ENCODE measurements at places on chromosomes 2 and 18.
A peak's percentile ranks its signal among the peaks of the same experiment; 100 is the strongest.

- DNase-seq = no peak
Observed at GRCh38 chr2:205496370-205496769, 185.9 kb upstream of the NRP2 start.

GRCh38 chr2:37582481-37583220 lies 88.8 kb downstream of the CDC42EP3 start:
- no peak for DNase-seq

GRCh38 chr2:193824474-193824873 lies 1629.7 kb upstream of the TMEFF2 start:
- peak; percentile 84 for DNase-seq

DNA sequence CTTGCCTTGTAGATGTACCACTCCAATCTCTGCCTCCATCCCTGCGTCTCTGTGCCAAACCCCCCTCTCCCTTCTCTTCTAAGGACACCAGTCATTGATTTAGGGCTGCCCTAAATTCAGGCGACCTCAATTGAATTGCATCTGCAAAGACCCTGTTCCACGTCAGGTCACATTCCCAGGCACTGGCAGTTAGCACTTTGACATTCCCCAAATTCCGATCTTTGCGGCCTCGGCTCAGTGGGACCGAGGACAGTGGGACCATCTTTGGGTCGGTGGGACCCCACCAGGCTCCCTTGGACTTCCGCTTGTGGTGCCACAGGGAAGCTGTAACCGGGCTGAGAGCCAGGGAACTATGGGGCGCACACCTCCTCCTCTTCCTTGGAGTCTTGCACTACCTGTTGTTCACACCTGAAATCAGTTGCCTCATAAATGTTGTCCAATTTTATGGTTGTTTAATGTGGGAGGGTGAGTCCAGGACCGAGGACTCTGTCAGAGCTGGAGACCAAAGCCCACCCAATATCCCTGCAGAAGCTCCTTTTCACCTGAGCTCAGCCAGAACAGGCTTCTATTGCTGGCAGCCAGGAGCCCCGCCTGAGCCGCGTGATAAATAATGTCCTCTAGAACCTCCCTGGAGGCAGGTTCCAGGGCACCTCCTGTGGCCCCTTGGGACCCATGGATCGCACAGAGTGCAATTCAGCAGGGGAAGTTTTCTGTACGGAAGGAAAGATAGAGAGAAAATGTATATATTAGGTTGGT lies 271.6 kb downstream of the EIPR1 start:
- no peak for DNase-seq

GRCh38 chr2:59308108-59308507 lies 1067.0 kb upstream of the FANCL start:
- no peak for DNase-seq

DNA sequence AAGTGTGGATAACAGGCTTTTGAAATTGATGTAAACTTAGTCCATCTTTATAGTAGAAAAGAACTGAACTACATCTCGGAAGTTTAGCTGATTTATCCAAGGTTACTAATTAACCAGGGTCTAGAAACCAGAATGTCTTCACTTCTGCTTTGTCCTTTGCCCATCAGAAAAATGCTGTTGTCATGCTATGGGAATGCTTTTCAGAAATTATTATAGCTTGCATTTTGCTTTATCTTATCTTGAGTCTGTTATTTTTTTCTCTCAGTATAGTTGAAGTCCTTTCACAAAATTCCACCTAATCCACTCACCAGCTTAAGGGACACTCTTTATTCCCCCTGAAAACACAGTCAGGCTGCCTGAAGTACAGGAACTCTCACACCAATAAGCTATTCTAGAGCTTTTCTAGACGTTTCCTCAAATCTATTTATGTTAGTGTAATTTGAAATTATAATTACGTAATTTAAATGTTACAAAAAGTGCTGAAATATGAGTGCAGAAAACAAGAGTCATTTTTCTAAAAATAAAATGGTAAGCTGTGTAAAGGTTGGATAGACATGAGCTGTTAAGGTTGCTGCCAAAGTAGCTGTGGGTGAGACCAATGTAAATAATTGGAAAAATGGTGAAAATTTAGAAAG lies 456.3 kb downstream of the TGIF1 start:
- no peak for DNase-seq

GRCh38 chr2:107502539-107502938 lies 324.2 kb upstream of the RGPD4 start:
- DNase-seq = no peak

- peak; percentile 65 for DNase-seq
Observed at GRCh38 chr2:156903335-156903734, 354.2 kb upstream of the GALNT5 start.

DNA sequence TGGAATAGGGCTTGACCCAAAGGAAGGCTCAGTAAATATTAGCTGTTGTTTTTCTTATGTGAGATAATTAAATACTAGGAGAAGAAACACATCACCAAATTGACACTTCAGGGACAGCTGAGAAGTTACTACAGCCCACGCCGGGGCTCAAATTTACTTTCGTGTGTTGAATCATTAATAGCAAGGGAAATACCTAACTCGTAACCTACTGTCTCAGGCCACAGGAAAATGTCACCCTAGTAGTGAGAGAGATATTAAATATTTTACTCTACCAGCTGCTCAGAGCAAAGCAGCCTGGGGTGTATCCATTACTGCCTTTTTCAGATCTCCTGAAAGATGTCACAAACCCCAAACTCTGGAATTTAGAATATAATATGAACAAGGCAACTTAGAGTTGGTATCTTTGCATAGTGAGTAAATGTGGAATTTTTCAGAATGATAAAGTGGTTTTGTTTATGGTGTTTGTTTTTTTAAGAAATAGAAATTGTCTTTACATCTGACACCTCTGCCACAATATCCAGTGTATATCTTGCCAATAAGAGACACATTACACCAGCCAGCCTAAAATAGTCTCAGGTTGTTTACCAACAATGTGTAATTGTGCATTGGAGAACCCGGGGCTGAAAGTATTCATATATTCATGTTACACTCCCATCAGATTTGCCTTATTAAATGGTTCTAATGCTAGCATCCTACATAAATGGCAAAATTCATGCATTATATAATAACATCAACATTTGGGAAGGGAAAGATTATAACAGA lies 48.4 kb downstream of the ATP8B1 start:
- DNase-seq = no peak

DNA sequence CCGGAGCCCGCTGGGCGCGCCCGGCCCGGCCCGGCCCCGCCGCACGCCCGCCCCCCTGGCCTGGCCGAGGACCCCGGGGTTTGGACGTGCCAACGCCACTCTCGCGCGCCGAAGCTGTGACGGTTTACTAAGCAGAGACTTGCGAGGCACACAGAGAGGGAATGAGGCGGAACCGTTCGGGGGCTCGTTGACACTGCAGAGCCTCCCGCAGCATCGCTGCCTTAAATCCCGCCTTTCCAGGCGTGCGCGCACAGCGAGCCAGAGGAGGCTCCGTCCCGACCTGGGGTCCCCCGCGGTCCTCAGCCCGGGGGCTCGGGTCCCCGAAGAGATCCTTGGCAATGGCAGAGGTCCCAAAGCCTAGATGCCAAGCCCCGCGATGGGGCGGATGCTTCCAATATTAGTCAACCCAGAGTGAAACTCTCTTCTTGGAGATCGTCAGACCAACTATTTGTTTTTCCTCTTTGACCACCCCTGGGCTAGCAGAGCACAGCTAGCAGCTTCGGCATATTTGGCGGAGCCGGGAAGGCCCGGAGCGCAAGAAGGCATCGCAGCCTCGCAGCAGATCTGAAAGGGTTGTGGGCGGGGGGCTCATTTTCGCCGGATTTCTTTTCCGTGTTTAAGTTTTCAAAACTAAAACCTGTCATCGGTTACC lies at the start of gene ZNF385B:
Gene ZNF385B (minus strand): TSS at position 197 of the 652 bp plus-strand sequence.
- no peak for DNase-seq

- DNase-seq = no peak
Observed at GRCh38 chr2:187168720-187169713, 279.0 kb downstream of the CALCRL start.

DNA sequence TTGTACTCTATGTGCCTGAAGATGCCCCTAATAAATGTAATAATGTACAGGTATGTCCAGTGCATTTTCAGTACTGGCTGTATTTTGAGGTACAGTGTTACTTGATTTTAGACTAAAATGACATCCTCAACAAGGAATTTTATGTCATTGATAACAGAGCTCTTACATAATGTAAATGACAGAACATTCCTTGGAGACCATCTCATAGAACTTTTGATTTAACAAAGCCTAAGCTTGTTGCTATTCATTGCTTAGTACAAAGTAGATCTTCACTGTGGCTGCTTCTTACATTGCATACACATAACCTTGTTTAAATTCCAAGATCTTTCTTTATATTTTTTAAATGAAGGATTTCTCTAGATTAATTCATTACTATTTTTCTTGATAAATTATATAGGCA lies 24.1 kb downstream of the DYNC1I2 start:
- DNase-seq = no peak

- no peak for DNase-seq
Observed at GRCh38 chr2:62611854-62612253, 93.7 kb upstream of the EHBP1 start.

- peak; percentile 29 for DNase-seq
Observed at GRCh38 chr2:27885234-27885633, 5.0 kb downstream of the RBKS start.

DNA sequence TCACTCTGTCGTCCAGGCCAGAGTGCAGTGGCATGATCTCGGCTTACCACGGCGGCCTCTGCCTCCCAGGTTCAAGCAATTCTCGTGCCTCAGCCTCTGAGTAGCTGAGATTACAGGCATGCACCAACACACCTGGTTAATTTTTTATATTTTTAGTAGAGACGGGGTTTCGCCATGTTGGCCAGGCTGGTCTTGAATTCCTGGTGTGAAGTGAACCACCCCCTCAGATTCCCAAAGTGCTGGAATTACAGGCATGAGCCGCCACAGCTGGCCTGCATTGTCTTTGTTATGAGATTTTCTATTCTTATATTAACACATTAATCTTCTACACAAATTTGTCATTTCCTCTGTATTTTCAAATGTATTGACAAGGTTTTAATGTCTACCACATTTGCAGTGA lies 75.2 kb downstream of the SEPTIN10 start:
- DNase-seq = no peak

GRCh38 chr2:72554381-72554780 lies 271.5 kb downstream of the EXOC6B start:
- no peak for DNase-seq

GRCh38 chr2:19746611-19747309 lies 155.0 kb downstream of the TTC32 start:
- DNase-seq = peak; percentile 55

DNA sequence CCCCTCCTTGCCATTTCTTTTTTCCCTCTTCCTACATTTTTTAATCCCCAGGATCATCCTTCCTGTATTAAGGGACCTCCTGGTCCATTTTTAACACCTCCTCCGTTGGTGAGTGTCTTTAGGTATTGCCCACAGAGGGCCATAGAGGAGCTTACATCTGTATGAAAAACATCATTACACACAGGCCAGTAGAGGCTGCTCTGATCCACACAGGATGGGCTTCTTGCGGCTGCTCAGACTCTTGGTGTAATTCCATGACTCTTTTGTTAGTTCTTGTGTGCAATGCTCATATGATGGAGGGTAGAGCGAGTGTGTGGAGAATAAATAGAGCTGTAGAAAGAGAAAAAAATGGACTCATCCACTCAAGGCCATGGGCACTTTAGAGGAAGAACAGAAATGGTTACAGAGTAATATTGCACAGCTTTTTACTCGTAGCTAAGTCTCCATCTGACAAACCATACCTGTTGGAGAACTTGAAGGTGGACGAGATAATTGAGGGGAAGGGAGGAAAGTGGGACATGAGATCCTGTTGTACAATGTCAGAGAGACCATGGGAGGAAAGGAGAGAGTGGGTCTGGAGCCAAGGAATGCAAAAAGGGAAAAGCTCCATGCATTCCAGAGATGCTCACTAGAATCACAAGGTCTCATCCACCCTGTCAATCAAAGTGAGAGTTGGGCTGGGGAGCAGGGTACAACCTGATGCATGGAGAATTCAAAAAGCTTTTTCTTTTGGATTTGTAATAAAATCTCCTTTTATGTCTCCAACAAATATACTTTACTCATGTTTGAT lies 129.7 kb upstream of the TNP1 start:
- peak; percentile 21 for DNase-seq

- no peak for DNase-seq
Observed at GRCh38 chr2:113910110-113910717, 20.3 kb downstream of the ACTR3 start.

- no peak for DNase-seq
Observed at GRCh38 chr2:161169335-161169734, 9.1 kb downstream of the TANK start.

DNA sequence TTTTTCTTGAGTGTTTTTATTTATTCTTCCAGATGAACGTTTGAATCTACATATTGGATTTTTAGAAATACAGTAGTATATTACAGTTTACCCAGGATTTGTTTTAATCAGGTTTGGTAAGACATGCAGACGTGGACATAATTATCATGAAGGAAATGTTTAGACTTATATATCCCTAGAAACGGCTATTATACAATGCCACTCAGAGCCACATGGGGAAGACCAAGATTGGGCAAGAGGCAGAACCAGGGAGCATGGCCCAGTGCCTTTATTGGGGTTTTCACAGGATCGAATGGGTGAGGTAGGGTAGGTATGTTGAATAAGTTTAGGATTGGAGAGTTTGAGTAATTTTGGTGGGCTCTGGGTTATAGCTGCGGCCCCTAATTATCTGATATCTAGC lies 212.2 kb downstream of the CAMKMT start:
- DNase-seq = no peak

- peak; percentile 64 for DNase-seq
Observed at GRCh38 chr18:47772374-47773248, 157.8 kb downstream of the SMAD2 start.

- DNase-seq = no peak
Observed at GRCh38 chr2:17387591-17387990, 130.6 kb downstream of the RAD51AP2 start.

- peak; percentile 38 for DNase-seq
Observed at GRCh38 chr2:11833601-11834000, 87.2 kb downstream of the LPIN1 start.

DNA sequence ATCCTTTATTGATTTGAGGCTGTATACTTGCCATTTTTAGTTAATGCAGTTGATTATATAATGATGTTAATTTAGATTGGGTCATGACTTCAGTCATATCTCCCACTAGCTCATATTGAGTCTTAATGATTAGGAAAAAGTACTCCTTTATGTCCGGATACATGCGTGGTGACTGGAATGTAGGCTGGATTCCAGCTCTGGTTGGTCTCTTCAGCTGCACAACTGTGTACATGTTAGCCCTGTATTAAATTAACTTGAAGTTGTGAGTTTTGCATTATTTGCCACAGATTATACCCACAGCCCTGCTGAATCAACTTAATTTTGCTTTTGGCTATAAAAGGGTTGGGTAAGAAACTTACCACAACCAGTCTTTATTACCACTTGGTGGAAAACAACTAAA lies 22.5 kb downstream of the MOB4 start:
- DNase-seq = no peak

- no peak for DNase-seq
Observed at GRCh38 chr2:70978341-70979179, at the start of gene ANKRD53. TSS of gene ANKRD53 (plus strand) at chr2:70978630. CDS start at chr2:70978646, 16 bp downstream.
